Nephron progenitor cell (in vitro differentiated cells): ENCODE measurements at places on chromosomes 4 and X.
A peak's percentile ranks its signal among the peaks of the same experiment; 100 is the strongest.

DNA sequence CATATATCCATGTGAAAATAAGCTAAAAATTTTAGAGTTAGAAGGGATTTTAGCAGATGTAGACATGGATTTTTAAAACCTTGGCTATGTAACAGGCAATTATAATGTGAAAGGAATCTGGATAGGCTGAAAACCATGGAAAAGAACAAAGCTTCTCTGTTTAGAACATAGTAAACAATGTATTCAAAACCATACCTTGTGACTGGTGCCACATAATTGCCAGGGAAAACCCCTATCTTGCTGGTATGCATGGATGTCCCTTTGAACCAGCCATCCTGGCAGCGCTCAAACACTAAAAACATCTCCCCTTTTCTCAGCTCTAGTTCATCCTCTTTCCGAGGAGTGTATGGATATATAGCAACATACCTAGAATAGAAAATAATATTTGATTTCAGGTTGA, 110.6 kb upstream of the CBR4 start:
- no peak for DNase-seq

- DNase-seq: peak; percentile 42
These were observed 2.3 kb downstream of the HCFC1 start for GRCh38 chrX:153969125-153969903.

DNA sequence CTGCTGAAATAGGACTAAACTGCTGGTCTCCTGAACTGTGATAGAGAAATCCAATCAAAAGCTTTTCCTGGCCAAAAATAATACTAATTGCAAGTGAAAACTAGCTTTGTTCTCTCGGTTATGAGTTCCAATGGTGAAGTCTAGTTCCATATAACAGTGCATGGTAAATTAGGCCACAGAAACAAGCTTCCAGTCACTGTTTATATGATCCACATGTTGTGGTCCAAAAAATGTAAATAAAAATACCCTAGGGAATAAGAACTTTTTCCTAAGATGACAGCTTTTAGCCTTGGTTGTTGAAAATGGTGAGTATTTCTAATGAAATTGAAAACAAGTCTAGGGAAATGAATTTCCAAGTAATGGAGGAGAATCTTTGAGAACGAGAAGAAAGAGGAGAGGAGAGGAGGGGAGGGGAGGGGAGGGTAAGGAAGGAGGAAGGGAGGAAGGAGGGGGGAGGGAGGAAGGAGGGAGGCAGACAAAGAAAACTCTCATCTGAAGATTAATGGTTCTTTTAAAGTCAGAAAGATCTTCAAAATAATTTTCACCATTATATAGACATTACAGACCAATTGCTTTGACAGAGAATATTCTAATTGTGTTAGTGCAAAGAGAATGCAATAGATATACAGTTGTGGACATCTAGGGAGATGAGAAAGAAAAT, 26.1 kb downstream of the PALLD start:
- no peak for DNase-seq

GRCh38 chr4:84547211-84547610, 35.7 kb upstream of the CDS1 start:
- no peak for DNase-seq

DNA sequence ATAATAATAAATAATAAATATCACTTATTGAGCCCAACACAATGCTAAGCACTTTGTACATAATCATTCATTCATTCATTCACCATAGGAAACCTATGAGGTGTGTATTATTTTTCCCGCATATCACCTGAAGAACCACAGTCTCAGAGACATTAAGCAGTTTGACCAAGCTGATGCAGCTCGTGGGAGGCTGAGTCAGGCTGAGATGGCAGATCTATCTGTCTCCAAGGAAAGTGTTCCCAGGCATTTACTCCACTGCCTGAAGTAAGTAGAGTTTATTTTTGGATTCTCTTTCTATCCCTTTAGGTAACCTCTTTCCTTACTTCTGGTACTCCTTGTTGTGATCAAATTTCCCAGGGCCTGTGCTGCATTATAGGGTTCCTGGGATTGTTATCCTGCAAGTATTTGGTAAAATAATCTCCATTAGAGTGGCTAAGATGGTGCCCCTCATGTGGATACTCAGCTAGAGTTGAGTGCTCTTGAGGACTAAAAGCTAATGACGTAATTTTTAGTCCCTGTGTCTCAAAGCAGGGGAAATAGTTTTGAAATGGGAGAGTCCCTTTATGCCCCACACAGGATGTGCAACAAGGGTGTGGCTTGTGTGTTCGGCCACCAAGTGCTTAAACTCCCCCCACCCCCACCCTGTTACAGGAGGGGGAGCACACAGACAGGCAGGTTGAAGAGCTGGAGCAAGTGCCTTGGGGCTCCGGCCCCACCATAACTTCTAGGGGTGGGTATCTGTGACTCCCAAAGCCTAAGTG, 467.0 kb downstream of the STIM2 start:
- DNase-seq: no peak

DNA sequence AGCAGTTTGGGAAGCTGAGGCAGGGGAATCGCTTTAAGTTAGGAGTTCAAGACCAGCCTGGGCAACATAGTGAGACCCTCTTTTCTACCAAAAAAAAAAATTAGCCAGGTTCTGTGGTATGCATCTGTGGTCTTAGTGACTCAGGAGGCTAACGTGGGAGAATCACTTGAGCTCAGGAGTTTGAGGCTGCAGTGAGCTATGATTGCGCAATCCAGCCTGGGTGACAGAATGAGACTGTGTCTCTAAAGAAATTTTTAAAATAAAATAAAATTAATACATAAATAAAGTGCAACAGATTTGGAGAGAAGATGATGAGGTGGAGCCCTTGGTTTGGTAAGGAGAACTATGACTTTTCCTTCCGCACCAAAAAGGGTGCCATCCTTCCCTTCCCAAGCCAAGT, 436.9 kb downstream of the NLGN4X start:
- DNase-seq: no peak

DNA sequence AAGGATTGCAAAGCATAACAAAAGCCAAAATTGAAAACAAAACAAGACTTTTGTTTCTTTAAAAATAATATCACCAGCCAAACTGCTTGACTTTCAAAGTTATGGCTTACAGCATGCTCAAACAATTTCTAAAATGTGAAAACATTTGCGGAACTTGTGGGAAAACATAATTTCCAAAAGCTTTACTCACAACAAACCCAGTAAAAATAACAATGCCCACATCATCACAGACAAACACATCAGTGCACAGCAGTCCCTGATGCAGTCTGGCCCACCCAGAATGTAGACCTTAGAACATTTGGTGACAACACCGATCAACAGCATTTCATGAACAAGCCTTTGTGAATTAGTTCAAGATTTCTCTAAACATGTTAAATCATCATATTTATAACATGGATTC, 98.9 kb downstream of the ARHGAP6 start:
- no peak for DNase-seq

- DNase-seq: no peak
These were observed 925.6 kb downstream of the SH3BGRL start for GRCh38 chrX:82127228-82128123.

GRCh38 chrX:14351611-14352303, 177.6 kb upstream of the GLRA2 start:
- DNase-seq: no peak

DNA sequence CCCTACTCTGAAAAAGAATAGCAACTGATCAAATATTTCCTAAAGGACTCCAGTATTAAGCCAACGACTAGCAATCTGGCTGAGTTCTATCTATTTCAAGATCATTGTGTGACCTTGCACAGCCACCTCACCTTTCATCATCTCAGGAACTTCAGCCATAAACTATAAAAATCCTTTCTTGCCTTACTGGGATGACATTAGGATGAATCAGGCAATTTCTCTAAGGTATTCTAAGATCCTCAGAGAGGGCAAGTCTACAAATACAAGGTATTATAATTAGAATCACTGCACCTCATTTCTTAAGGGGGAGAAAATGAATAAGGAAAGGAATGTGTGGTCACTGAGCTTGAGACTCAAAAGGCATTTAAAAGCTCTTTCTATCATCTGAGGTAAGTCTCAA, 152.6 kb downstream of the GRIA3 start:
- DNase-seq: no peak

GRCh38 chr4:126701756-126702155, 931.0 kb upstream of the INTU start:
- no peak for DNase-seq

GRCh38 chrX:31333165-31333831, 261.5 kb upstream of the FTHL17 start:
- no peak for DNase-seq

GRCh38 chr4:15322006-15322405, 105.8 kb upstream of the C1QTNF7 start:
- DNase-seq: no peak

DNA sequence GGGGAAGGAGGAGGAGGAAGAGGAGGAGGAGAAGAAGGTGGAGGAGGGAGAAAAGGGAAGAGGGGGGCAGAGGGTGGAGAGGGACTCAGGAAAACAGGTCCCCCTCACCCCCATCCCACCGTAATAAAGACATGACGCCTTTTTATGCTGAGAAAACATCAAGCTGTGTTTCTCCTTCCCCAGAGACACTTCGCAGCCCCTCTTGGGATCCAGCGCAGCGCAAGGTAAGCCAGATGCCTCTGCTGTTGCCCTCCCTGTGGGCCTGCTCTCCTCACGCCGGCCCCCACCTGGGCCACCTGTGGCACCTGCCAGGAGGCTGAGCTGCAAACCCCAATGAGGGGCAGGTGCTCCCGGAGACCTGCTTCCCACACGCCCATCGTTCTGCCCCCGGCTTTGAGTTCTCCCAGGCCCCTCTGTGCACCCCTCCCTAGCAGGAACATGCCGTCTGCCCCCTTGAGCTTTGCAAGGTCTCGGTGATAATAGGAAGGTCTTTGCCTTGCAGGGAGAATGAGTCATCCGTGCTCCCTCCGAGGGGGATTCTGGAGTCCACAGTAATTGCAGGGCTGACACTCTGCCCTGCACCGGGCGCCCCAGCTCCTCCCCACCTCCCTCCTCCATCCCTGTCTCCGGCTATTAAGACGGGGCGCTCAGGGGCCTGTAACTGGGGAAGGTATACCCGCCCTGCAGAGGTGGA, 45.3 kb upstream of the SHOX start:
- no peak for DNase-seq

DNA sequence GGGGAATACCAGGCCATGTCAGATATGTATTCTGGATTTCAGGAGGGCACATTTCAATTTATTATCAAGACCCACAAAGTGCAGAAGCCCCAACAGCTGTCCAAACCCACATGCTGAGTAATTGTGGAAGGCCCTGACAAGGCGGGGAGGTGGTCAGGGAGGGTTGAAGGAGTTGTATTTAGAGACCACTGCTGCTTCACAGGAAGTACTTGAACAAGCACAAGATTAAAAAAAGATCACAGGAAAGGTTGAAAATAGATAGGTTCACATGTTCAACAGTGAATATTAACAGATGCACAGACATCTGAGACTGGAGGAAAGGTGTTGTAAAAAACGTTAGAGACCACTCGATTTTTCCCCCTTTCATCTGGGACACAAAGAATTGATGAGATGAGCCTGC, 17.9 kb downstream of the ATP8A1 start:
- no peak for DNase-seq

DNA sequence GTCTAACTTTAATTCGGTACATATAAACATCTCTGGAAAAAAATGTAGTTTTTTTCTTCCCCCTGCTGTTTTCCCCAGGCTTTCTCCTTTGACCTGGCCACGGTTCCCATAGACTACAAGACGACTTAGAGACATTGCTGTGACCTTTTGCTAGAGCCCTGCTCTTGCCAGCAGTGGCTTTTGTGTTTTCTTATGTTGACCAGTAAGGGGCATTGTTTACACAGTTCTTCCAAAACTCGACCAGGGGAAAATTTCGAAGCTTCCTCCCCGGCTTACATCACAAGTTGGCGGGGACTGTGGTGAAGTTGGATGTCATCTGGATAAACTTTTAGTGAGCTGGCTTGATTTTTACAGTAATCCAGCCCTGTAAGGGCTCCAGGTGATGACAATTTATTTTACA, 9.3 kb downstream of the CCDC160 start:
- DNase-seq: no peak

GRCh38 chr4:52051213-52051614, at the start of gene SPATA18:
SPATA18 (plus strand) TSS chr4:52051304; CDS start chr4:52051705, 401 bp downstream.
- peak; percentile 43 for DNase-seq

- no peak for DNase-seq
These were observed 276.9 kb downstream of the PTTG2 start for GRCh38 chr4:38237139-38237538.

- DNase-seq: no peak
These were observed 54.9 kb upstream of the IRF2 start for GRCh38 chr4:184529283-184529682.

- DNase-seq: no peak
These were observed 4.4 kb downstream of the ADGRL3 start for GRCh38 chr4:61204353-61205060.

GRCh38 chr4:4427121-4427870, 40.4 kb downstream of the NSG1 start:
- peak; percentile 37 for DNase-seq

DNA sequence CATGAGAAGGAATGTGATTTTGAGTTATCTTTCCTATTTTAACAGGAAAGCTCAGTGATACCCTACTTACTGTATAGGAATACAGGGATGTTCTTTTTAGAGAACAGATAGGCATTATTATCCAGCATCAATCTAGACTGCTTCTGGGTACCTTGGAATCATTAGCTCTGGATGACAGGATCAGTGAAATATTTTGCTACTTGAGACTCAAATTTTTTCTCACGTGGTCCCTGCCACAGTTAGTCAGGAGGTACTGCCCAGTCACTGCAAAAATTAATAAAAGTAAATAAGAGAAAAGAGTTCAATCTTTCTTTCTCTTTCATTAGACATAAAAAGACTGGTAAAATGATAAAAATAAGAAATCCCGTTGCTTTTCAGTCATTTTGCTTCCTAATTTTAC, 5.5 kb downstream of the ZNF827 start:
- no peak for DNase-seq

DNA sequence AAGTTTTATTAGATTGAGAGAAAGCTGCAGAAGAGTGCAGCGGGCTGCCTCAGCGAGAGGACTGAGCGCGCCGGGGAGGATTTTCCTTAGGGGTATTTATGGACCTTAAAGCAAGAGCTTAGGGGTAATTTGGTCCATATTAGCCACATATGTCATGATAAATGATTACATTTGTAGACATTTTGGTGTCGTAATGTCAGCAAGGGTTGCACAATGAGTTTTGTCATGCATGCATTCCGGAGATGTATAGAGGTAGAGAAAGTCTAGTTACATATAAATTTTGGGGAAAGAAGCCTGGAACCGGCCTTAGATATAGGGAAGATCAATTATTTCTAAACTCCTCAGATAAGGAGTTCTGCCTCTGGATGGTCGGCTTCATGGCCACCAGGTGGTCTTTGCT, 10.0 kb downstream of the MGST2 start:
- DNase-seq: no peak

DNA sequence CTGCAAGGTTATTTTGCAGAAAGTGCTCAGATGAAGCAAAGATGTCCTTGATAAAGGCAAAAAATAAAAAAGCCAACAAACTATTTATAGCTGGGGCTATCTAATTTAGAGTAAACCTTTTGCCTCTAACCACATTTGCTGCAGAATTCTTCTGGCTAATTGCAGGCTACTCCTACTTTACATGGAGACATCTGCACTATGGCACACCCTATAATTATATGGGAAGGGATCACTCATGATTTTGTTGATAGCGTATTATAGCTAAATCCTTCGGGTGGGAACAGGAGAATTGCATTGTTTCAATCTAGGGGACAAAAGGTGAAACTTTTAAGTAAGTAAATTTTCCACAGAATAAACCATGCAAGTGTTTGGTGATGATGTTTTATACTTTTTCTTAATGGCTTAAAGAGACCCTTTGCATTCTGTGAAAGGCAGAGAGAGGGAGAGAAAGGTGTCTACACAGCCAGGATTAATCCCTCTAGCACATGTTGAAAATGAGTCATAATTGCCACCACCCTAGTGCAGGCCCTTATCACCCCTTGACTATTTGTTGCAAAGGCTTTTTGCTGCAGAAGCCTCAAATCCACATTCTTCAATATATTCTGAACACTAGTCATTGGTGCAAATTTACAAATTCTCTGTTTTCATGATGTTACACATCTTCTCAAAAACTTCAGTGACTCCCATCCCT, 221.3 kb upstream of the BMP3 start:
- no peak for DNase-seq
